ENCODE measurements at places on chromosomes 7 and 10.

GRCh38 chr10:108721874-108722273, 1201.4 kb downstream of the XPNPEP1 start:
- no peak for DNase-seq

- no peak for DNase-seq
Measured at GRCh38 chr10:80474941-80475340, 20.8 kb downstream of the TSPAN14 start.

DNA sequence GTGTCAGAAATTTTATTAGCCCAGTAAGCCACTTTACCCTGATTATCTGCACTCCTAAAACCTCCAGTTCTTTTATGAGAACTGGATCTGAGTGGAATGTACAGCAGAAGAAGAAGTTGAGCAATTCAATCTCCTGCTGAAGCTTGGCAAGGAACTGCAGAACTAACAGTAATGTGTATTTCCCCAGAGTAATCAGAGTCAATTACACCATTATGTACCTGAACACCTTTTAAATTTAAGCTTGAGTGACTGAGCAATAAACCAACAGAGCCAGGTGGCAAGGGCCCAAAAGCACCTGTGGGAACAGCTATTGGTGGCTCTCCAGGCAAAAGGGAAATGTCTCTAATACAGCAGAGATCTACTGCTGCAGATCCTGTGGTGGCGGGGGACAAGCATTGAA, 40.1 kb upstream of the AKR1C2 start:
- DNase-seq = no peak

DNA sequence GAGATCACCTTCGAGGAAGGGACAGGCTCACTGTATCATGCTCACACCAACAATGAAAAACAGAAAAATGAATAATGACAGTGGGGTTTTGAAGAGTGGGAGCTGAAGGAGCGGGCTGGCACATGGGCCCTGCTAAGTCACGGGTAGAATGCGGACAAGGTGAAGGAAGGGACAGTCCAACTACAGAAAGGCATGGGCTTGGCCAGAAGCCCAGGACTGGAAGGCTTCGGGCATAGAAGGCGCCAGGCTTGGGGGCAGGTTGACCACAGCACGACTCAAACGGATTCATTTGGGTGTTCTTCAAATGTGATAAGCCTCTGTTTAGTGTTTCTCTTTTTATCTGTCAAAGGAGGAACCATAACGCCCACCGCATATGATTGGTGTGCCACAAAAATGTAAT, 509.5 kb downstream of the CCSER2 start:
- no peak for DNase-seq
